NCI-H1092 (cell line): ENCODE measurements at places on chromosomes 2 and 18.
A peak's percentile ranks its signal among the peaks of the same experiment; 100 is the strongest.

DNA sequence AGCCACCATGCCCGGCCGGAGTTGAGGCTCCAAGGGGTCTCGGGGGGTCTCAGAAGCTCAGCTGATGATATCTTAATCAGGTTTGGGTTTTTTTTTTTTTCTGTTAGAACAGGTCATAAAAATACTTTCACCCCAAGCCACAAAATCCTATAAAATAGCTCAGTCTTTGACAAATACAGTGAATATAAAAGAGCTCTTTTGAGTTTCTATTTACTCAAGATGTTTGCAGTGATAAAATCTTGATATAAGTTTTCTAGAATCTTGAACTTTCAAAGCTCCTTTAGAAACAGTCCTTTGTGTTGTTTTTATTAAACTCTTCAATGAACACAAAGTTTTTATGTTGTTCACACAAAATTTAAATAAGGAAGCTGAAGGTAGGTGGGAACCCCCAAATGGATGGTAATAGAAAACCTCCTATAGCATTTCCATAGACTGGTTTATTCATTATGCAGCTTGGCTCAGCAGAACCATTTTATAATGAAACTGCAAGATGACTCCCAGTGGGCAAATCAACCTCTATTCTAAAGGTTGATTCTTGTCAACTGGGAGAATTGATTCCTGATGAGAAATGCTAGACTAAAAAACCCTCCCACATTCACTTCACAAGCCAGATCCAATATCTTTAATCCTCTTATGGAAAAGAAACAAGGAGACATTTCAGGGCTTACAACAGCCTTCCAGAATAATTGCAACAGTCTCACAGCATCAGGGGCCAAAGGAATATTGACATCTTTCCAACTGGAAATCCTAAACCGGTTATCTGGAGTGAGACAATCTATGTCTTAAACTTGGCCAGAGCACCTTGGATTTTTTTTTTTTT, 13.6 kb upstream of the NARS1 start:
- DNase-seq: no peak

- DNase-seq: no peak
Observed at GRCh38 chr2:7394195-7394594, 477.0 kb downstream of the RNF144A start.

GRCh38 chr2:149652926-149653325, 65.4 kb upstream of the MMADHC start:
- no peak for DNase-seq

DNA sequence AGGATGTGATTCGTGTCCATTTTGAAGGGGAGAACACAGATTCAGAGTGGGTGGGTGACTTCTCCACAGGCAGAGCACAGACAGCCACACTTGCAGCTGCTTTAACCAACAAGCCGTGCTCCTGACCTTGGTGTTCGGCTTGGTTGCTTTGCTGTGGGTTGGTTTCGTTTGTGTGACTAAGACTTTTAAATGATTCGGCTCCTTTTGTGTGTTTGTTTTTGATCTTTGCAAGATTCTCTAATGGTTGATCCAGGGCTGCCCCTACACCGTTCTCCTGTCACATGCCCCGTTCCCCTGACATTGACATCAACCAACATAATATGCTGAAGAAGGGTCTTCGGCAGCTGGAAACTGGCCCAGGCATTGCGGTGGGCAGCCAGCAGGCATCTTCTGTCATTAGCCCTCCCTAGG, 95.9 kb upstream of the MBOAT2 start:
- no peak for DNase-seq

DNA sequence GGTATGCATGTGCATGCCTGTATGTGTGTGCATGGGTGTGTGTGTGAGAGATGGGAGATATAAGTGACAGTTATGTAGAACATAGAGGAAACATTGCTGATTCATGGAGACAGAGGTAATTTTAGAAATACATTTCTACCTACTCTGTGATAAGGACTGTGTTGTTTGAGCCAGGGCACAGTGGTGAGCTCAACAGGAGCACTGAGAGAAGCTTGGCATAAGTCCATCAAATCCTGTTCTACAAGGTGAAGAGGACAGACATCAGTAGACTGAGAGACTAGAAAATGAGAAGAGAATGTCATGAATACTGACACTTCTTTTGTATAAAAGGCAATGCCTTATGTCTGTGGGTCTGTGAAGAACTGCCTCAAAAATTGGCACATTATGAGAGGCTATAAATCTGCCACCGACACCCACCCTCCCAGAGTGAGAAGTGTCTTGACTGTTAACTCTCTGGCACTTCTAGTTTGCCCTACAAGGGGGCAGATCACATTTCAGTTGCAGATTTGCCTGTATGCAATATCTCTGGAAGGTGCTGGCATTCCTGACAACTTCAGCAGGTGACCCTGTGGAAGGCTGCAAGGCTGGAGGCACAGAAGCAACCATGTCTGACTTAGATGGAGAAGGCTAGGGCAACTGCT, 962.3 kb upstream of the NRXN1 start:
- DNase-seq: no peak

- DNase-seq: no peak
Observed at GRCh38 chr2:170218931-170219330, 41.0 kb downstream of the MYO3B start.

DNA sequence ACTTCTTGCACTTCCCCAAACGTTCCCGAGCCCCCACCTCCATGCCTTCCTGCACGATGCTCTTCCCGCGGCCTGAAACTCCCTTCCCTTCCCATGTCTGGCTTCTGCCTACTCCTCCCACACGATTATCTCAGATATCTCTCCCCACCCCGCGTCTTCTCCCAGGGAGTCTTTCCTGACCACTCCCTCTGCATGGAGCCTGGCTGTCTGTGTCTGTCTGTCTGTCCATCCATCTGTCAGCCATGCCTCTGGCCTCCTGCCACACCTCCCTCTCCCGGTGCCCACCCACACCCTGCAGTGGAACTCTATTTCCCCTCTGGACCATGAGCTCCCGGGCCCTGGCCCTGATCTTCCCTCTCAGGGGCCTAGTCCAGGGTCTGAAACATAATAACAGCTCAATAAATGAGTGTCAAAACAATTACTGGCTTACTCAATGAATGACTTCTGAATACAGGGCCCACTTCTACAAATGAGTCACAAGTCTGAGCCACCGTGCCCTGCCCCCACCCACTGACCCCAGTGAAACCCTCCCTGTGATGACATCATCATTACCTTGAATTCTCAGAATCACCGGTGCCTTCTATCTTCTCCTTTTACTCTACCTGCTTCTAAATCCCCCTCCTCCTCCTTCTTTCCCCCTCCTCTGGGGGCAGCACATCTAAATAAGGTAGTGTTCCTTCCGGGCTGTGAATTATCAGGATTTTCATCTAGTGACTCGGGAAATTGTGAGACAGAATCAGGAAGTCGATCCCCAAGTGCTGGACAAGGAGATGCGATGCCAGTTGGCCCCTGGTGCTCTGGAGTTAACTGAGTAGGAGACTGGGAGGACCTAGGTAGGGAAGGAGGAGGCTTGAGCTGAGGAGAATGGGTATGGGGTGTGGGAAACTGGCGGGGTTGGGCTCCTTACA, 46.1 kb upstream of the PLB1 start:
- no peak for DNase-seq

- no peak for DNase-seq
Observed at GRCh38 chr18:45222180-45222579, 393.1 kb upstream of the SLC14A2 start.

DNA sequence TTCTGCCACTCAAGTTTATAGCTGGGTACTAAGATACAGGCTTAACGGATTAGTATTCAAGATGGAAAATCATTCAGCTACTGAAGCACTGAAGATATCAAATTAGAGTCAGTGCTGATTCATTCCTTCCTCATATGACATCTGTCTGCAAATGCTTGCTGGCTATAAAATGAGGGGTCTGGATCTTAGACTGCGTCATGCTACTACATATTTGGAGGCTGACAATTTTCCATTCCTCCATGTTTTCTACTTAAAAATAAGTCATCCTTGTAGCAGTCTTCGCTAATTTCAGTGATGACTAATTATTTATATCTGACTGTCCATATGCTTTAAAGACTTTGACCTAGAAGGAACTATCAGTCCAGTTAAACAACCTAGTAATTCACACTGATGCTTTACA, 233.4 kb downstream of the RIT2 start:
- DNase-seq: no peak

DNA sequence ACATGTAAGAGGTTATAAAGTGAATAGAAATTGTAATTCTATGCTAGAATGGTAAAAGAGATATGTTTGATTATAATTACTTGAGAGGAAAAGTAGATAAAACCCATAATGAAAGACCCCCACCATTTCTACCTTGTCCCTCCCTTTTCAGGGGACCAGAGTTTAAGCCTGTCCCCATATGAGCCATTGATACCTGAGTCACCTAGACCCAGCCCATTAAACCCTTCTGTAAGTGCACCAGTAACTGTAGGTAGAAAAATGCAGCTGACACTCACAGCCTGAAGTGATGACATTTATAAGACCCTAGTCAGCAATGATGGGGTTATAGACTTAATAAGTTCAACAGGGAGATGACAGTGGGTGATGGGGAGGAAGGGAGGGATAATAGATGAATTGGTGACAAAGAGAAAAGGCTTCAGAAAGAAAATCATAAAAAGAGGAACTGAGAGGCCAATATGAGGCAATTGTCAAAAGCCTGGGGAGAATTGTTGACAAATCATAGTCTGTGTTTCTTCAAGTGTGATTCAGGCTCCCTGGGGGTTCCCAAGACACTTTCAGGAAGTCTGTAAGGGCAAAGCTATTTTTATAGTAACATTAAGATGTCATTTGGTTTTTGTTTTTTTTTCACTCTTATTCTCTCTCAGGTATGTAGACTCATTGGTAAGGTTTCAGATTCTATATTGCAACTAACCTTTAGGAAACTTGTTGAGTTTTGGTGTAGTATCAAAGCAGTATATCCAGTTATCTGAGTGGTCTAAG, 544.2 kb downstream of the SATB2 start:
- DNase-seq: no peak

GRCh38 chr2:235616885-235617284, 123.0 kb downstream of the AGAP1 start:
- no peak for DNase-seq

DNA sequence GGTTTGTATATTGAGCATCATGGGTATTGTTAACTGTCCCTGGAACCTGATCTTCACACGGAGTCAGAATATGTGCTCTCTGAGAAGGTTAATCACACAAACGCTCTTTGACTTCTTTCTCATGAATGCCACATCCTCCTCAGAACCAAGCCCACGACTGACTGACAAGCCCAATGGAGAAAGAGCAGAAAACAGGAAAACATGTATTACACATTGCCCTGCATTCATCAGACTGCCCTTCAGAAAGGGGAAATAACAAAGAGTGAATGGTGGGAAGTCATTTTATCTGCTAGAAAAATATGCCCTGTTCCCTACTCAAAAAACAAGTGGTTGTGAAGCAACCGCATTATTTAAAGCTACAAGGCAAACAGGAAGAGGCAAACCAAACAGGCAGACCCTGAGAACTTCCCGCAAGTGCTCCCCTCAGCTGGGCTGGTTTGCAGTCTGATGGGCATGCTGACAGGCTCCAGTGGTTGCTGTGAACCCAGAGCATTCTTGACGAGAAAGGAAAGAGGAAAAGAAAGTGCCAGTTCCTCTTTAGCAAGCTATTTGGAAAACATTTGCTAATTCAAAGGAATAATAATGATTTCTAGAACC, 172.9 kb upstream of the SETBP1 start:
- no peak for DNase-seq

DNA sequence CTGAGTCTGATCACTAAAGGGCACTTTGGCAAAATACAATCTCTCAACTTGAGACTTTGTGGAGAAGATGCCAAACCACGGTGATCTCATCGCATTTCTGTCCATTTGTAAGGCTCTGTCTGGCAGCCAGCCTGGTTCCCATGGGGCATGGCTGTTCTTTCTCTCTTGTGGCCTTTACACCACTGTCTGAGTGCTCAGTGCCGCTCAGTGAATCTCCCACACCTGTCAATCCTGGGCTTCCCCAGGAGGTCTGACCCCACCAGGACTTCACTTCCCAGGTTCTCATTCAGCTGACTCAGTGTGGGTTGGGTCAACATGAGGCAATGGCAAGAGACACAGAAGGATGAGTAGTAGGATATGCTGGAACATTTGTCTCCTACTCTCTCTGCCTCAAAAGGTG, 96.8 kb upstream of the TRIB2 start:
- DNase-seq: no peak

GRCh38 chr18:50981381-50981780, 13.5 kb downstream of the ELAC1 start:
- no peak for DNase-seq

- no peak for DNase-seq
Observed at GRCh38 chr18:10474309-10474708, 19.9 kb downstream of the APCDD1 start.

- no peak for DNase-seq
Observed at GRCh38 chr2:152097801-152098495, 896 bp downstream of the CACNB4 start.

DNA sequence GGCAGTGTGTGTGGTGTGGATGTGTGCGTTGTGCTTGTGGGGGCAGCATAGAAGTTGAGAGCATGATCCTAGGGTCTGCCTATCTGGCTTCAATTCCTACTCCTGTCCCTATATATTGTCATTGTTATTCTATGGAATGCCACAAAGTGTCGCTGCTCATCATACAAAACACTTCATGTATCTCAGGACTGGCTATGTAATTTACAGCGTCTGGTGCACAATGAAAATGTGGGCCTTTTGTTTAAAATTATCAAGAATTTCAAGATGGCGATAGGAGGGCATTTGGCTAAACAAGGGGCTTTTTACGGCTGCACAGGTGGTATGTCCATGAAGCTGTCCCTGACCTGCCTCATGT, 3.4 kb downstream of the SERPINB2 start:
- peak; percentile 22 for DNase-seq

- DNase-seq: no peak
Observed at GRCh38 chr2:55926246-55926645, 2.7 kb upstream of the EFEMP1 start.

DNA sequence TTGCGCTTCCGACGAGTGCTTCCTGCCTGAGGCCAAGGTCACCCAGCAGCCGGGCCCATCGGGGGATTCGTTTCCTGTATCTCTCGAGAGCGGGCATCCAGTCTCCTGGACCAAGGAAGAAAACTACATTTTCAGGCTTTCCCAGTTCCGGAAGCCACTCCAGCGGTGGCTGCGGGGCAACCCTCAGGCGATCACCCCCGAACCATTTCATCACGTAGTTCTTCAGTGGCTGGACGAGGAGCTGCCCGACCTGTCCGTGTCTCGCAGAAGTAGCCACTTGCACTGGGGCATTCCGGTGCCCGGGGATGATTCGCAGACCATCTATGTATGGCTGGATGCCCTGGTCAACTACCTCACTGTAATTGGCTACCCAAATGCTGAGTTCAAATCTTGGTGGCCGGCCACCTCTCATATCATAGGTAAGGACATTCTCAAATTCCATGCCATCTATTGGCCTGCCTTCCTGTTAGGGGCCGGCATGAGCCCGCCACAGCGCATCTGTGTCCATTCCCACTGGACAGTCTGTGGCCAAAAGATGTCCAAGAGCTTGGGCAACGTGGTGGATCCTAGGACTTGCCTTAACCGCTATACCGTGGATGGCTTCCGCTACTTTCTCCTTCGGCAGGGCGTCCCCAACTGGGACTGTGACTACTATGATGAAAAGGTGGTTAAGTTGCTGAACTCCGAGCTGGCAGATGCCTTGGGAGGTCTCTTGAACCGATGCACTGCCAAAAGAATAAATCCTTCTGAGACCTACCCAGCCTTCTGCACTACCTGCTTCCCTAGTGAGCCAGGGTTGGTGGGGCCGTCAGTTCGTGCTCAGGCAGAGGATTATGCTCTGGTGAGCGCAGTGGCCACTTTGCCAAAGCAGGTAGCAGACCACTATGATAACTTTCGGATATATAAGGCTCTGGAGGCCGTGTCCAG, 1.0 kb downstream of the MARS2 start:
- no peak for DNase-seq
